ENCODE measurements at places on chromosomes 13 and 19. TPM values are rescaled to one million over a fixed set of nuclear protein-coding genes. Genes with fewer than 3 reads are reported as not detected.

GRCh38 chr19:16435999-16436650, 35.6 kb downstream of the EPS15L1 start:
- DNase-seq: no peak

GRCh38 chr19:34838753-34839431, 65.9 kb upstream of the ZNF599 start:
- no peak for DNase-seq

- DNase-seq: no peak
Observed at GRCh38 chr19:49110567-49110966, 3.6 kb upstream of the LIN7B start.

- DNase-seq: no peak
Observed at GRCh38 chr13:33945477-33945876, 127.5 kb downstream of the RFC3 start.

ATP4A gene
- total RNA-seq: not detected

DNA sequence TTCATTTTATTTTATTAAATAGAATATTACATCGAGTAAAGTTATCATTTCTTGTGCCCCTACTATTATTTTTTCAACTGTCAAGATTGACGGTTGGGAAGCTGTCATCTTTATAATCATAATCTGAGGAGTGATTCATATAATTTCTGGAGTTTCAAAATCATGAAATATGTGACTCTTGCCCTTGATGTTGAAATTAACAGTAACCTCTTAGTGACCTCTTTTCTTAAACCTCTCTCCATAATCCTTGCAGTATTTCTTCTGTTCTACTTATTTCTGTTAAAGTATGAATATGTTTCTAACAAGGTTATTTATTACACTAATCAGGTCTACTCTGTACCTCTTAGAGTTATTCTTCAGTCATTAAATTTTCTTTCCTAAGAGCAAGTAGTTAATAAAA, 663.8 kb downstream of the LIG4 start:
- DNase-seq: no peak

DNA sequence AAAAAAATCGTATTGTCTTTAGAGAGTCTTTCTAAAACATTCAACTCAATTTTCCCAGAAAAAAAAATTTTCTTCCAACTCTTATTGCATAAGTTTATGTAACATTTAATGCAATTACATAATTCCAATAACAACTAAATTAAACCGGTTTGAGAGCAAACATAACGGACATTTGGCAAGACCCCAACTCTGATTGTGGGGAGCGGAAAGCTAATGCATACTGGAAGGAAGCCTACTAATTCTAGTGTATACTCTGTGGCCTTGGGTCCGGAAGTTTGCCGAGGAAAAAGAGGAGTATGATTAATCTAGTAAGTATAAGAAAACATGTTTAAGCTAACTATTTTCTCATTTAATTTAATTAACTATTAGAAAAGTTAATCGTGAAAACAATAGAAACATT, 21.3 kb upstream of the MIR17HG start:
- no peak for DNase-seq

GRCh38 chr13:77416666-77417212, 89.8 kb upstream of the MYCBP2 start:
- DNase-seq: no peak

OR7A5 gene
- total RNA-seq: not detected

ZMYM2 gene
- 51.7 TPM for total RNA-seq

- DNase-seq: no peak
Observed at GRCh38 chr13:89363144-89363543, 1692.0 kb downstream of the SLITRK5 start.

NR2F6 gene
- 89.4 TPM for total RNA-seq

GRCh38 chr19:29871143-29871542, 59.4 kb downstream of the CCNE1 start:
- DNase-seq: no peak

GRCh38 chr19:16272945-16273344, 51.7 kb upstream of the KLF2 start:
- DNase-seq: no peak
